ENCODE measurements at places on chromosomes 6 and 20.

- DNase-seq: no peak
These were observed 16.4 kb upstream of the SLC22A2 start for GRCh38 chr6:160274871-160275510.

- DNase-seq: no peak
These were observed 2.9 kb upstream of the ARFGAP1 start for GRCh38 chr20:63269724-63270123.

GRCh38 chr6:136889271-136890193 is 32.6 kb upstream of the SLC35D3 start:
- no peak for DNase-seq

DNA sequence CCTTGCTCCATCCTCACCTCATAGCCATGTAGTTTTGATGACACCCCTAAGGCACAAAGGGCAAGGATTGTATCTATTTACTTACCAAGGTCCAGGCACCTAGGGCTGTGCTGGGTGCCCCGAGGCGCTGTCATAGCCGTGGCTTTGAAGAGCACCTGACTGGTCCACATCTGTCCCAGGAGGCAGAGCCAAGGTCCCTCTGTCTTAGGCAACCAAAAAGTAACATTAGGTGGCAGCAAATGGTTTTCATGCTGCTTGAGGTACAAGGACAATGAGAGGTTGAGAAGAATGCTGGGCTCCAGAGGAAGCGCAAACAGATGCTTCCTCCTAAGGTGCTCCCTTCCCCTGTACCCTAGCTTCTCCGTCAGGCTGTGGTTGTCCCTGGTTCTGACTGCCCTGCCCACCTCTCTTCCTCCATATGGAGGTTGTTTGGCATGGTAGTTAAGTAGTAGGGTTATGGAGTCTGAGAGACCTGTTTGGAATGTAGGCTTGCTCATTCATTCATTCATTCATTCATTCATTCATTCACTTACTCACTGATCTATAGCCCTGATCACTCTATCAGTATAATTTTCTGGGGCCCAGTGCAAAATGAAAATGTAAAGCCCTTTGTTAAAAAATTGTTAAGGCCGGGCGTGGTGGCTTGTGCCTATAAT is 3.0 kb upstream of the UQCC2 start:
- no peak for DNase-seq

- no peak for DNase-seq
These were observed 3.5 kb downstream of the RING1 start for GRCh38 chr6:33211666-33212422.

DNA sequence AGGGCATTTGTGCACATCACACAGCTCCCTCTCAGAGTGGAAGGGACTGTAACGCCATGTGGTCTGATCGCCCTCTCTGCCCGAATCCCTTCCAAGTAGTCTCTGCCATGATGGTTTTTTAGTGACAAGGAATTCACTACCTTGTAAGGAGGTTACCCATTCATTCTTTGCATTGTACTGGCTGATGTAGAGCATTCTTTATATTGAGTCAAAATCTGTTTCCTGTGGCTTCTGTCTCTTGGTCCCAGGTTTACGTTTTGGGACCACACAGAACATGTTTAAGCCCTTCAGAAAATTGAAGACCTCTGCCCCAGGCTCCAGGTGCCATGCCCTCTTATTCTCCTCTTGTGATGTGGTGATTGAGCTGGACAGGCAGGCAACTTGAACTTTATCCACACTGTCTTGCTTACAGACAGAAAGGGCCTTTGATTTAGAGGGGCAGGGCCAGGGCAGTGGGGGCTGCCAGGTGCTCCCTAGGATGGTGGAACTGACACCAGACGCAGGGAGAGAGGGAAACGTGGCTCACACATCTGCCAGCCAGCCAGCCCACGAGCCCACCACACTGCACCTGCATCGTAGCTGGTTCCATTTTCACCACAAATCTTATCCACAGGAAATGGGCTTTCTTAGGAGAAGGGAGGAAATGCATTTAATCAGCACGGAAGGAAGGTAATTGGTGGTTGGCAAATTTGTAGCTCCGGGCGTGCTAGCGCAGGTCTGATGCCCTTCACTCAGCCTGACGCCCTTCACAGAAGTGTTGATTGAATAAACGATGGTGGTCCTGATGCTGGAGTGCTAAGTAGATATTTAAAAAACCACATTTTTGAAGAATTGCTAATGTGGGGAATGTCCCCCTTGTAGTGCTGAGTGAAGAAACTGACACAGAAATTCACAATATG is 78.2 kb downstream of the TCP11 start:
- no peak for DNase-seq

GRCh38 chr6:84804720-84805119 is 40.3 kb upstream of the TBX18 start:
- DNase-seq: no peak

DNA sequence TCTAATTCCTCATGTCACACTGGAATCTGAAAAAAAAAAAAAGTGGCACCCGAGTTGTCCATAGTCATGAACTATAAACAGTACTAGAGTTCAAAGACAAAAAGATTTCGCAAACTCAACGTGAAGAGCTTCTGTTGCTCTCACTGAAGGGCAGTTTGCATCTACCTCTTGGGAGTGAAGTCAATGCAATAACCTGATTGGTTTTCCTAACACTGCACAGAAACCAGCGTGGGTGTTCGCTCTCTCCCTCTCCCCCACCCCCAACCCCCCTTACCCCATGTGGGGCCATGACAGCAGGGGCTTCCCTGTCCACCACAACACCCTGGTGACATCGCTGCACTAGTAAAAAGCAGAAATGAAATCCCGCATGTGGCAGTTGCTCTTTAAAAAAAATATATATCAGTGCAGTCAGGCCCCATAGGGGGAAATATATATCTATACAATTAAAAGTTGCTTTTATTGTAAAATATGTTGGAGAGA is 66.9 kb downstream of the GMPR start:
- DNase-seq: no peak

DNA sequence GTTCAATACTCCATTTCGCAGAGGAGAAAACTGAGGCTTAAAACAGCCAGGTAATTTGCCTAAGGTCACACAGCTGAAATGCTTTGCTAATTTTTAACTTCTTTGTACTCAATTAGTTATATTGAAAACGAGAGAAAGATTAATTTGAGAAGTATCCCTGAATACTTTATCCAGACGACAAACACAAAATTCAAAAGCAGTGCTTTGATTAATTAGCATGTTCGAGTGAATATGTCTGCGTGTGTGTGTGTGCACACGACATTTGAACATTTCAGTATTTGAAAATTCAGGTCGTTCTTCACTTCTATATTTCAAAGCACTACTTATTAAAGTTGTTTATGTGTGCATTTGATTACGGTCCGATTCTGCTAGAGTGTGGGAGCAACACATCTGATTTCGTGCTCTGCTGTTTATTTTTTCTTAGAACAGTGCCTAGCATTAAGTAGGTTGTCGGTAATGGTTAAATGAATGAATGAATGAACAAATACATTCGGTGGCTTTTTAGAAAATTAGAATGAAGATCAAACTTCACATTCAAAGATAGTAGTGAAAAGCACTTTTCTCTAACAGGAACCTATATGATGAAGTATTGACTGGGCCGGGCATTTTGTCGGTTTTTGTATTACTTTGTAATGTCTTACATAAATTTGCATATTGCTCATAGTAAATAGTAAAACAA is 36.9 kb upstream of the SYNCRIP start:
- DNase-seq: no peak

GRCh38 chr6:139243536-139243935 is 48.3 kb downstream of the TXLNB start:
- DNase-seq: no peak

DNA sequence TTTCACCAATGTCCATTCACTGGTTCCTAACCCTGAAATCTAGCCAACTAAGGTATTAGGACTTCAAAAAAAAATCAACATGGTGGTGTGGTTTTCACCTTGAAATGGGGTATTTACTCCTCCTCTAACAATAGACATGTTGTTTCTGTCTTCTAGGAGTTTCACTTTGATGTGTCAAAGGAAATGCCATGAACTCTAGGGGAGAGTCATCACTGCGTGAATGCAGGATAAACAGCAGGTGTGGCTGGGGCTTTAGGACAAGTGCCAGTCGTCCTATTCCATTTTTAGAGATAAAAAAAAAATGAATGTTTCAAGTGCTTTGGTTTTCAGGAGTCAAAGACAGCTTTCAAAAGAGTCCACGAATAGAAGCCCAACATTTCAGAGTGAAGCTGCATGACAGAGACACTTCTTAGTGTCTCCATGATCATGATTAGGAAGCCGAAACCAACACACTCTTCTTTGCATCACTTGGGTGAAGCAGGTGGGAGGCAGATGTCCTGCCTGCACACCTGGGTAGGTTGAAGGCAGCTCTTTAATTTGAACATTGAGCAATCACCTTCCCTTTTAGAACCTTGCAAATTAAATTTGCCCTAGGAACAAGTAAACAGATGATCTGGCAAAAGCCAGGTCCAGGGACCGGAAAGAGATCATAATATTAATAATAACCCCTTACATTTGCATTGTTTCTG is 328.5 kb upstream of the PRDM1 start:
- no peak for DNase-seq

DNA sequence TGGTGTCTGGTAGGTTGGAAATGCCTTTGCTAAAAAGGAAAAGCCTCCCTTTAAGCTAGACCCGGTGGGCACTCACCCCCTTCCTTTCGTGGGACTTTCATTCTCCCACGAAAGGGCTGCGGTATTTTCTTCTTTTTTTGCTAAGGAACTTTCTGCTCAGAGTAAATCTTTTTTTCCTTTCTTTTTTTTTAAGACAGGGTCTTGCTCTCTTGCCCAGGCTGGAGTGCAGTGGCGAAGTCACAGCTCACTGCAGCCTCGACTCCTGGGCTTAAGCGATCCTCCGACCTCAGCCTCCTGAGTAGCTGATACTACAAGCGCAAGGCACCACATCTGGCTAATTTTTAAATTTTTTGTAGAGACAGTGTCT is 4.0 kb downstream of the TP53TG5 start:
- DNase-seq: no peak

DNA sequence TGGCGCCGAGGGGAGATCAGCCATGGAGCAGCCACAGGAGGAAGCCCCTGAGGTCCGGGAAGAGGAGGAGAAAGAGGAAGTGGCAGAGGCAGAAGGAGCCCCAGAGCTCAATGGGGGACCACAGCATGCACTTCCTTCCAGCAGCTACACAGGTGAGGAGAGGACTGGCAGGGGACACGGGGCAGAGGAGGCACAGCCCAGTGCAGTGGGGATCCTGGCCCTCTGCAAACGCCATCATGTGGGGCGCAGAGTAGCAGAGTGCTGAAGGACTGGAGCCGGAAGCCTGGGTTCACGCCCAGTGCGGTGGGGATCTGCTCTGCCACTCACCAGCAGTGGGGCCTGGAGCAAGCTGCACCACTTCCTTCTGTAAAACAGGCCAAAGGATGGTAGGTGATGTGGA is 41.1 kb upstream of the FANCE start:
- no peak for DNase-seq

GRCh38 chr6:34514593-34515472 is 41.3 kb downstream of the SPDEF start:
- no peak for DNase-seq

GRCh38 chr6:45377043-45377553 is 636 bp downstream of the SUPT3H start:
- DNase-seq: no peak

Measured in activated naive CD4-positive, alpha-beta T cell (primary cell).